CD4-positive, alpha-beta T cell treated with Interleukin-12 subunit alpha and Interleukin-12 subunit beta, for 1 hour (primary cell): ENCODE measurements at places on chromosomes 16 and 17.

DNA sequence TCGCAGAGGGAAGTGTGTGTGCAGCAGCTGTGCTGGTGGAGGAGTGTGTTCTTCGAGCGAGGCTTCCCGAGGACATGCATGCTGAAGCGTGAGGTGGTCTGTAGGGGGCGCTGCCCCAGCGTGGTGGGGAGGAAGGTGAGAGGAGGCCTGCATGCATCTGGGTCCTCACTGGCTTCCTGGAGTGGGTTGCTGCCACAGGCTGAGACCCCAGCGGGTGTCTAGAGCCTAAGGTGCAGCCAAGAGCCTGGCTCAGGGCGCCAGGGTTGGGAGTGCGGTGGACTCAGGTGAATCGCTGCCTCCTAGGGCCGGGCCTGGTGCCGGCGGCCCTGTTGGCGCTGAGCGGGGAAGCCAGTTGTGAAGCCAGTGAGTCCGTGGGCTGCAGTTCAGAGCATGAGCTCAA, 7.5 kb upstream of the HSD3B7 start:
- no peak for DNase-seq

DNA sequence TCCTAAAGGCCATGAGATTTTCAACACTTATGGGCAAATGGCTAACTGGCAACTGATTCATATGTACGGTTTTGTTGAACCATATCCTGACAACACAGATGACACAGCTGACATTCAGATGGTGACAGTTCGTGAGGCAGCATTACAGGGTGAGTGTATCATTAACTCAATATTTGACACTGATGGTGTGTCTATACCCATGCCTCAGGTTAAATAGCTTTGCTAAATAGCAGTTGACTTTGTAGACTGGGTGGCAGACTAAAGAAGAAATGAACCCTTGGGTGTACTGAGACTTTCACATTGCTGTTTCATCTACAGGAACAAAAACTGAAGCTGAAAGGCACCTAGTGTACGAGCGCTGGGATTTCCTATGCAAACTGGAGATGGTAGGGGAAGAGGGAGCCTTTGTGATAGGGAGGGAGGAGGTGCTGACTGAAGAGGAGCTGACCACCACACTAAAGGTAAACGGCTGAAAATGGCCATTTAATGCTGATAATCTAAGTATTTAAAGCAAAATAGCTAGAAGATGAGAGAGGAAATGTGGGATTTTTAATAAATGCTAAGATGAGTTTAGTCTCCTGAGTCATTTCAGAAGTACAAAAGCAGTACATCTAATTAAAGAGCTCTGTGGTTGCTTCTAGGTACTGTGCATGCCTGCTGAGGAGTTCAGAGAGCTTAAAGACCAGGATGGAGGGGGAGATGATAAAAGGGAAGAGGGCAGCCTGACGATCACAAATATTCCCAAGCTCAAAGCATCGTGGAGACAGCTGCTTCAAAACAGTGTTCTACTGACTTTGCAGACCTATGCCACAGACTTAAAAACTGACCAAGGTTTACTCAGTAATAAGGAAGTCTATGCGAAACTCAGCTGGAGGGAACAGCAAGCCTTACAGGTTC, 3.0 kb downstream of the SETD6 start:
- no peak for DNase-seq

GRCh38 chr17:82865774-82866395, 26.1 kb upstream of the ZNF750 start:
- no peak for DNase-seq

DNA sequence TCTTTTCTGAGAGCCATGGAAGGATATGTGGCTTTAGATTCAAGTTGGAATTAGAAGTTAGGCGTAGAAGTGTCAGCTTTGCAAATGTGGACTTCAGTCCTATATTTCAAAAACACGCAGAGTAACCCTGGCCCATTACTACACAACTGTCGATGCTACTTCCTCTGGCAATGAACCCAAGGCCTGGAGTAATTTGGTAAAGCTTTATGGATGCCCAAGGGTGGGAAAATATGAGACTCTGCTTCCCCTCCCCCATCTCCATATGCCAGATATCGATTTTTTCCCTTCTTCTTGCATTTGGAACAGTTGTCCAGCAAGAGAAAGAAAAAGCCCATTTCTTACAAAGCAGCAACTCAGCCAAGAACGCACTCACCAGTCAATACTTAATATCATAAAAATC, 2.9 kb upstream of the MAP1LC3B start:
- DNase-seq = no peak

DNA sequence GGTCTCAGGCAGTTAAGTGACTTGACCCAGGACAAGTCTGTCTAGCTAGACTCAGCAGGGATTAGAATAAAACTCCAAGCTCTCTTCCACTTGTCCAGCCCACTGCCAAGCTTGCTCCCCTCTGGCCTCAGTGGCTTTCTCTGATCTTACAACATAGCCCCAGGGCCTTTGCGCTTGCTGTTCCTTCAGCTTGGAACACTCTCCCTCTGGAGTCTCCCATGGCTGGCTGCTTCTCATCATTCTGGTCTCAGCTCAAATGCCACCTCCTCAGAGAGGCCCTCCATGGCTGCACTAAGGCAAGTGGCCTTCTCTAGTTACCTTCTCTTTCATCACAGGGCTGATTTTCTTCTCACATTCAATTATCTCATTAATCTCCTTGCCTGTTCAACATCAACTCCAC, 1.1 kb downstream of the TVP23A start:
- DNase-seq = no peak

- no peak for DNase-seq
Observed at GRCh38 chr17:19331134-19331533, 31.4 kb downstream of the B9D1 start.

- DNase-seq = no peak
Observed at GRCh38 chr17:2647957-2648356, 54.5 kb downstream of the PAFAH1B1 start.

DNA sequence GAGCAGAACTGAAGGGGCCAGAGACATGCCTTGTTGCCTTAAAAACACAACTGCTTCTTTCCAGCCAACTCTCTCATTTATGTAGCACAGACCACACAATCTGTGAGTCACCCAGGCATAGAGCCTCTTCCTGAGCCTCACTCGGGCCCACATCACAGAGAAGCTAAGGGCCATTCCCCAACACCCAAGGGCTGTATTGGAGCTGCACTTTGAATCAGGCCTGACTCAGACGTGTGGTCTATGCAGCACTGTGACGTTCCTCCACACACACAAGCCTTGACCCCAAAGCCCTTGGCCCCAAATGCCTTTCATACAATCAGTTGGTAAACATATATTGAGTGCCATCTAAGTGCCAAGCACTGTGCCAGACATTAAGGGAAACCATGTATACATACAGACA, 308.9 kb upstream of the DYNLRB2 start:
- no peak for DNase-seq

DNA sequence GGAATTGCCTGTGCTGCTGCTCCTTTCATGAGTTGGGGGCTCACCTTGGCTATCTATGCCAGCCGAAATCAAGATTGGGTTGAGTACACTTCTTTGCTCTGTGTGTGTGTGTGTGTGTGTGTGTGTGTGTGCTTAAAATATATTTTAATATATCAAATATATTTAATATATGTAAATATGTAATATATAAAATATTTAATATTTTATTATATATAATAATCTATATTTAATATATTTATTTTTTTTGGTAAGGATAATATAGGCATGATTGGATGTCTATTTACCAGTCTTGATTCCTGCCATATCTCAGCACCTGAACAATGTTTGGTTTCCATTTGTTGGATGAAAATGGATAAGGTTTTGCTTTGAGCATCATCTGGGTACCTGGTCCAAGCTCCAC, 399.3 kb downstream of the CA10 start:
- DNase-seq = no peak

DNA sequence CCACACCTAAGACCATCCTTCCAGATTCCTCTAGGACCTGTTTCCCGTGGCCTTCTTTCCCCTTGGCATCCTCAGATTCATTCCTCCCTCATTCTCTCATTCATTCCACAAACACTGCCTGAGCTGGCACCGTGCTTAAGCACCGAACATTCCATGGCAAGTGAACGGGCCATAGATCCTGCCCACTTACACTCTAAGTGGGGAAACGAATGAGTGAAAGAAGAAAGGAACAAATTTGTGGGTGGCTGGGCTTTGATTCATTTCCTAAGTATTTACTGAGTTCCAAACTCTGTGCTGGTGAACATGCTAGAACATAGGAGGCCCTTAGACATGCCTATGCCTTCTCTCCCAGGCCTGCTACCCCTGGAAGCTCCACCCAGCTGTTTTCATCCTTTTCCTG, 30.0 kb downstream of the SRCIN1 start:
- DNase-seq = no peak

- DNase-seq = no peak
Observed at GRCh38 chr17:50893183-50893993, 27.2 kb upstream of the TOB1 start.

DNA sequence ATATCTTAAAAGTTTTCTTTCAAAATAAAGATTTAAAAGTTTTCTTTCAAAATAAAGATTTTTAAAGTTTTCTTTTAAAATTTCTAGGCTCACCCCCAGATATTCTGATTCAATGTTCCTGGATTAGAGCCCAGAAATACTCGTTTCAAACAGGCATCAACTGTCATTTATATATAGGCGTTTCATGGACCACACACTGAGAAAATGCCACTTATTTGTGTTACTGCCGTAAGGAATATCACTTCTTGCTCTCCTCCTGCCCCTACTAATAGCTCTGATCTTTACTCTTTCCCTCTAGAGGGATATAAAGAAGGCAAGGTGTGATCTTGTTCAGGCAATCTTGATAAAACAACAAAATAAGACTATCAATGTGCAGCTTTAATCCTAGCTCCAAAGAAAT, 1324.1 kb downstream of the CDH8 start:
- DNase-seq = no peak

DNA sequence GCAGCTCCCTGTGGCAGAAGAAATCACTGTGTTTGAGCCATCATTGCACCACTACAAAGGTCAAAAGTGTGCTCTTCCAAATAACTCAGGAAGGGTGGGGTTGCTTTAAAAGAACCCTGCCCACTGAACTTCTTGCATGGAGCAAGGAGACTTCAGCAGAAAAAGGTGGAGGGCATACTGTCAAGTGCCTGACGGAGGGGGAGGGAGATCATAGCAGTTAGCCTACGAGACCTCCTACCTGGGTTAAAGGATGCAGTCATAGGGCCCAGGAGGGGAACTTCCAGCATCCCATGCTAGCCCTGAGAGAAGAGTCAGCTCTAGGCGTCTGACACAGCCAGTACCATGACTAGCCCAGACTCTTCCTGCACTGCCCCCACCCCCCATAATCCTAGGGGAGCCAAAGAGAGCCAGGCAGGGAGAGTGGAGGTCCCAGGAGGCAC, 45.3 kb upstream of the MSI2 start:
- no peak for DNase-seq
